Stimulated activated CD4-positive, alpha-beta T cell treated with anti-CD3 and anti-CD28 coated beads, TNF-alpha, amount 100 ng/mL, for 1 hour (primary cell): ENCODE measurements at places on chromosomes 16 and 17.

DNA sequence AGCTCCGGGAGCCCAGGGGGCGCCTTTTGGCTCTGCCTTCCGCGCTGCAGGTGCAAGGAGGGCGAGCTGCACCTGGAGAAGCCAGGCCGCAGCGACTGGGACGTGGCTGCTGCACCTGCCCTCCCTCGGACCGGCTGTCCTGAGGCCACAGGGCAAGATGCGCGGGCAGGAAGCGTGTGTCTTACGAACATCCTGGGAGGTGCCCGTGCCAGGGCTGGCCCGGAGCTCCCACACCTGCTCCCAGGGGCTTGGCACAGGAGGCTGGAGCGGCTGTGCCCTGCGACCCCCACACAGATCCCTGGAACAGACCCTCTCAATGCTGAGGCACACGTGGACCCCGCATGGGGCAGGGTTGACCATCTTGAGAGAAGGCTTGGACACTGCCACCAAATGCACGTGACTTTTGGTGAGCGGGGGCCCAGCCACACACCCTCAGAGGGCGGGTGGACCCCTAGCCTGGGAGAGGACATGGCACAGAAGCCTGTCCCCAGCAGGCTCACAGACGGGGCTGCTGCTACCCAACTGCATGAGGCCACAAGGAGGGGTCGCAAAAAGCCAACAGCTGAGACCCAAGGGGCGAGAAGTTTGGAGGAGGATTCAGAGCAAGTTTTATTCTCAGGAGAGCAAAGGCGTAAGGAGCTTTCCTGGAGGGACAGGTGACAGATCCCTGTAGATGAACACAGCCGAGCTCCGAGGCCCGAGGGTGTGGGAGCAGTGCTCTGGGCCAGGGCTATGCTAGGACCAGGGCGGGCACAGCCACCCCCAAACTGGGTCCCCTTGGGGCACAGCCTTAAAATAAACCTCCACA is 11.4 kb downstream of the NDUFAF8 start:
- no peak for DNase-seq

DNA sequence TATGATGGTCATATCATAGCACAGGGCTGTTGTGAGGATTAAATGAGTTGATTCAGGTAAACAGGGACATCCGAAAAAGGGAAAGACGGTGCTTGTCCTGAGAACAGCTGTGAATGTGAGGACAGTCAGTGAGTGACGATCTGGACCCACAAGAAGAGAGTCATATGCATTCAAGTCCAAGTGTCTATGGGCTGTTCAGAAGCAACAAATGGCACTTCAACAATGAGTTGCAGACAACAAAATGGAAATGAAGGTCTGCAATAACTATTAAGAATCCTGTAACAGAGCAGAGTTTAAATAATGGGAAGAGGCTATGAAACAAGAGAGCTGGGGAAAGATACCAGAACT is 100.3 kb downstream of the ADCY9 start:
- DNase-seq: no peak

DNA sequence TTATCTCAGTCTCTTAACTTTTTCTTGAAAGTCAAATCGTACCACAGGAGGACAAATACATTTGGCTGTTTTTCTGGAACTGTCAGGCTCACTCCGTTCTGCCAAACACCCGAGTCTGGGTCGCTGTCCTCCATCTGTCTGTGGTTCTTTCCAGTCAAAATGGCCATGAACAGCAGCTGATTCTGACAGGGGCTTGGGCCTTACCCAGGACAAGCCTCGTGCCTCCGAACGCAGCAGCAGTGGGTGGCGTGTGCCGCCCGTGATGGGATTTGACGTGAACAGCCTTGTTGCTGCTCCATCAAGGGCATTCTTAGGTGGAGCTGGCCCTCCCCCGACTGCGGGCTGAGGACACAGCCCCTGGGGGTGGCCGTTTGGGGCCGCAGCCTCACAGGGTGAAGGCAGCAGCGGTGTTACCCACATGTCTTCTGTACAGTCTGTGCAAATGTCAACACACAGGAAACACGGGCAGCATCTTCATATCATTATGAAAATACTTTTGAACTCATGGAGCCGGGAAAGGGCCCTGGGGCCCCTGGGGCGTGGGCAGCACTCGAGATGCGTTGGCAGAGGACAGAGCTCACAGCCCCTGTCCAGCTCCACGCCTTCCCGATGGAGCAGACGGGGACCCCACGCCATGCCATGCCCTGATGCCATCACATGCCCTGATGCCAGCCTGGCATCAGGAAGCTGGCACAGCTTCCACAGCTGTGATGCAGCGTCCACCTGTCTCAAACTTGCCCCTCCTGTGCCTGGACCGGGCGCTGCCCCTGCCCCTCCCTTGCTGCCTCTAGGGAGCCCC is 8.6 kb upstream of the ACSF3 start:
- DNase-seq: no peak

DNA sequence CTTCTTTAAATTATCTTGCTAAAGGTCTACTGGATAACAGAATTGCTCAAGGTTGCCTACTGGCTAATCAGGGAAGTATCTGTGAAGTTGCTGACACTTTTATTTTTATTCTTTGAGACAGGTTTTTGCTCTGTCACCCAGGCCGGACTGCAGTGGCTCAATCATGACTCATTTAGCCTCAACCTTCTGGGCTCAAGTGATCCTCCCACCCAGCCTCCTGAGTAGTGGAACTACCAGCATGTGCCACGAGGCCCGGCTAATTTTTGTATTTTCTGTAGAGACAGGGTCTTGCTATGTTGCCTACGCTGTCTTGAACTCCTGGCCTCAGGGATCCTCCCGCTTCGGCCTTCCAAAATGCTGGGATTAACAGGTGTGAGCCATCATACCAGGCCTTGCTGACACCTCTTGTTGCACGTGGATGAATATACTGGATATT is 43.1 kb downstream of the GLG1 start:
- DNase-seq: no peak

- no peak for DNase-seq
Measured at GRCh38 chr17:67353929-67354574, 12.3 kb downstream of the PSMD12 start.

- DNase-seq: no peak
Measured at GRCh38 chr17:54906683-54907082, 6.0 kb downstream of the TOM1L1 start.

DNA sequence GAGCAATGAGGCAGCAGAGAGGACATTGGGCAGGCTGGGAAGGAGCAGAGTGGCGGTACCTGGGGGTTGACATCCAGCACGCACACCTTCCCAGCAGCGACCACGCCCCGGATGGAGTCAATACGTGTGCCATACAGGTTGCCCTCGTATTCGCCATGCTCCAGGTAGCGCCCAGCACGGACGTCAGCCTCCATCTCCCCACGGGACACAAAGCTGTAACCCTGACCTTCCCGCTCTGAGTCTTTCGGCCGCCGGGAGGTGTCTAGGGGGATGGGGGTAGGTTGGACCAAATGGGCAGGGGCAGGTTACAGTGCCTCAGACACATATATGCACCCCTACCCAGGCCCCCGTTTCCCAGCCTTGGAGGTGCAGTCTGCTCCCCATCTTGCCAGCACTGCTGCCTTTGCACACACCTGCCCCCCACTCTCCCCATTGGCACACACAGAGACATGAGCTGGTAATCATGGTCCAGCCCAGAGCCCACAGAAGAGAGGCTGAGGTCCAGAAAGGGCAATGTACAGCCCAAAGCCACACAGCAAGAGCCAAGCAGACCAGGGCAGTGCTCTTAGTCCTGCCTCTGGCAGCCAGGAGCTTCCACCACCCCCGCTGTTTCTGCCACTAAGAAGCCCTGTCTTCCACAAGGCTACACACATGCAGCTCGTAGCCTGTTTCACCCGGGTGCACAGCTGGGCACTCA is 27.5 kb downstream of the MPP2 start:
- no peak for DNase-seq

- DNase-seq: no peak
Measured at GRCh38 chr16:26413780-26414179, 652.9 kb upstream of the C16orf82 start.

DNA sequence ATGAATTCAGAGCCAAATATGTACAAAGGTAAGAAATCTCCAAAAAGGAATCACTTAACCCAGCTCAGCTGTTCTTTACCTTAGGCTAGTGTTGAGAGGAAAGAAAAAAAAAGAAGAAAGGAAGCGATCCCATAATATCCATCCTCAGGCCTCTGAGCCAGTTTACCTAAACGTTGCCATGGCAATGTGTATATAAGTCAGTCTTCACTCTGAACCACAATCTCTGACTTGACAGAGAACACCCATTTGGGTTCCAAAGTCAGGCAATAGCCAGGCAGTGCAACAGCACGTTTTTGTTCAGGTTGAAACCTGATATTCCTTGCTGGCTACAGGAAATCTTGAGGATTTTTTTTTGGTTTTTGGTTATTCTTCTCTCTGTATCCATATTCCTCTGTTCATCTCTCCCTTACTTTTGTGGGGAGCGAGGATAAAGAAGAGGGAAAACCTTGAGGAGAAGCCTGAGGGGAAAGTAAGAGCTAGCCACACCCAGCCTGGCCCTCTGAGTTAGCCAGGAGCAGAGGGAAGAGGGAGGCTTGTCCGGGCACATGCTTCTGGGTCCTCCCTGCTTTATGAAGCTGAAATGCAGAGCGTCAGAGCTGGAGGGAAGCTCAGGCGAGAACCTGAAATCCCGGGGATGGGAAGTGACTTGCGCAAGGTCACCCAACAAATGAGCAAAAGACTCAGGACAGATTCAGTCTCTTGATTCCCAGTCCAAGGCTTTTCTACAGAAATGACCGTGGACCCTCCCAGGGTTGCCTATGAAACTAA is 152.7 kb downstream of the SOX9 start:
- DNase-seq: no peak

DNA sequence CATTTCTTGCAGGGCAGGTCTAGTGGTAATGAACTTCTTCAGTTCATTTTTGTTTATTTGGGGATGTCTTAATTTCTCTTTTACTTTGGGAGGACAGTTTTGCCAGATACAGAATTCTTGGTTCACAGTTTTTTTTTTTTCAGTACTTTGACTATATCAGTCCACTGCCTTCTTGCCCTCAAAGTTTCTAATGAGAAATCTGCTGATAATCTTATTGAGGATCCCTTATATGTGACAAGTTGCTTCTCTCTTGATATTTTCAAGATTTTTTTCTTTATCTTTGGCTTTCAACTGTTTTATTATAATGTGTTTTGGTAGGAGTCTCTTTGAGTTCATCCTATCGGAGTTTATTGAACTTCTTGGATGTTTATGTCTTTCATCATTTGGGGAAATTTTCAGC is 42.8 kb downstream of the CLEC19A start:
- DNase-seq: no peak

DNA sequence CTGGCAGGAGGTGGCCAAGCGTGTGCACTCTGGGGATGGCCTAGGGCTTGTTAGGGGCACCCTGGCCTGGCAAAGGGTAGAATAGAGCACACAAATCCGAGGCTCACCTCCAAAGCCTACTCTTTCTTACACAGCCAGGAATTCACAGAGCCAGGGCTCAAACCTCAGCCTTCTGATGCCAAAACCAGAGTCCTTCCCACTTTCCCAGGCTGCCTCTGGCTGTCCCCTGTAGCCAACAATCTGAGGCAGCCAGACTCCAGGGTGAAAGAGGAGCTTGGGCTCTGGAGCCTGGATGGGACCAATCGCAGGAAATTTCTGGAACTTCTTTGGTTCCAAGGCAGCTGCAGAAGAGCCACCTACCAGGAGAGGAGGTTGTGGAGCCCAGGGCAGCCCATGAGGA is 127.9 kb downstream of the COPRS start:
- no peak for DNase-seq

- DNase-seq: no peak
Measured at GRCh38 chr17:31802502-31802901, 56.5 kb downstream of the COPRS start.

DNA sequence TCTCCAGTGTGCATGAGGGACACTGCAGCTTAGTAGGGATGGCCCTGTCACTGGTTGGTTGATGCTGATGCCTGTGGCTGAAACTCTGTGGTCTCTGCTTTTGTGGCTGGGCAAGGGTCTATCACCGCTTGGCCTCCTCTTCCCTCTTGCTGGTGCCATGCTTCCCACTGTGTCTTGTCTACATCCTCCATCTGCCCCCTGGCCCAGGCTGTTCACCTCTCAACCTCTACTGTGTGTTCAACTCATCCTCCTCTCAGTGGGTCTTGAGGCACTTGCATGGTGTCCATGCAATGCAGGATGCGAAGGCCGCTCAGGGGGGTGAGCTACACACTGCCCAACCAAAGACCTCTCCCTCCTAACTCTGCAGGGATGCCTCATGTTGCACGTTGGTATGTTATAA is 19.8 kb upstream of the SHISA6 start:
- no peak for DNase-seq

- DNase-seq: no peak
Measured at GRCh38 chr16:23842137-23842600, 6.4 kb downstream of the PRKCB start.

DNA sequence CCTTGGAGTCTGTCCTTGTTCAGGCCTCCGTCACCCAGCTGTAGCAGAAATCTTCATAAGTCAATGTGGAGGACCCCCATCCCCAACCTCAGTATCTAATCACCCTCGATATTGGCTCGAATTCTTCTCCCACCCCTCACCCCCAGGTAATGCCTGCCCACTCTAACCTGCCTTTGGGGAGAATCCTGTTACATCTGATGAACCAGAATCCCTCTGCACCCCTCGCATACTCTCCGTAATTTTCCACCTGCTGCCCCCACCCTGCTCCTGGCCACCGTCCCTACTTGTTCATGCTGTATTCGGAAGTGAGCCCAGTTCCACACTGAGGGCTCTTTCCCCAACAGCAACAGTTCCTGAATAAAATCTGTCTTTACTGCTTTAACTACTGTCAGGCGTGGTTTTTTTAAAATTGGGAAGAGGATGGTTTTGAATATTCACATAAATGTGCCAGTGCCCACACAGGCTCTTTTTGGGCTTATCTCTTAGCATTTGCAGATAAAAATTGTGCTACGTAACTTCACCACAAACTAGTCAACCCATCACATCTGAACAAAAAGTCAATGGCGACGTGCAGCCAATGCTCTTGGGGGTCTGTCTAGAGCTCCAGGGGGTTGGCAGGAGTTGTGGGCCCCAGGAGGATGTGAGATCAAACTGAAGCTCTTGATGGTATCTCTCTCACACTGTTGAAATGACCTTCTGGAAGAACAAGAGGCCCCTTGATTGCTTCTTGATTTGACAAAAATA is 73.7 kb downstream of the NETO2 start:
- no peak for DNase-seq

DNA sequence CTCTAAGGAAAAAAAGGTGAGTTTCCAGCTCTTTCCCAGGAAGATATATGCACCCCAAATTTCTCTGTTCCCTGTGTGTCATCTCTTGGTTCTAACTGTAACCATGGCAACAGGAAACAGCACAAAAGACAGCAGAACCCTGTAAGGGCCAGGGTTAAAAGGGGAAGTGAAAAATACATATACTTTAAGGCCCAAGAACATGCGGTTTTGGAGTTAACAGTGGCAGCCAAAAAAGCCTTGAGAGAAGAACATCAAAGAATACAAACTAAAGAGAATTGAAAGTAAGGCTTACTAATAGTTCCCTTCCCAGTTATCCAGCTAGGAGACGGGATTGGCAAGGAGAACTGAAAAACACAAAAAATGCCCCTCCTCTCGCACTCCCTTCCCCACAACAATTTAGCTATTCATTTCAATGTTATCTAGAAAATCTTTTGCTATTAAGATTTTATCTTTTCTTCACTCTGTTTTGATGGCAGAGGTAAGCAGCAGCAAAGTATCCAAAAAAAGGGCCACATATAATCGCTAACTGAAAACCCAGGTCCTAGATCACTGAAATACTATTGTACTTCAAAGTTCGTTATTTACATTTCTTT is 1.5 kb downstream of the SPOP start:
- DNase-seq: no peak

GRCh38 chr17:45687594-45687993 is 96.5 kb upstream of the CRHR1 start:
- no peak for DNase-seq

- no peak for DNase-seq
Measured at GRCh38 chr16:65319621-65320231, 197.9 kb upstream of the CDH11 start.
